Naive B cell (primary cell): ENCODE measurements at places on chromosomes 2 and 18. TPM values are rescaled to one million over a fixed set of nuclear protein-coding genes. Genes with fewer than 3 reads are reported as not detected.
A peak's percentile ranks its signal among the peaks of the same experiment; 100 is the strongest.

- H3K4me3 ChIP-seq = no peak overlapping the region
- H3K27ac ChIP-seq = no peak overlapping the region
- DNase-seq = no peak
- no peaks in the 10 kb centered on the region for H3K36me3 ChIP-seq
These were observed 10.1 kb downstream of the IL37 start for GRCh38 chr2:112920923-112921532.

DNA sequence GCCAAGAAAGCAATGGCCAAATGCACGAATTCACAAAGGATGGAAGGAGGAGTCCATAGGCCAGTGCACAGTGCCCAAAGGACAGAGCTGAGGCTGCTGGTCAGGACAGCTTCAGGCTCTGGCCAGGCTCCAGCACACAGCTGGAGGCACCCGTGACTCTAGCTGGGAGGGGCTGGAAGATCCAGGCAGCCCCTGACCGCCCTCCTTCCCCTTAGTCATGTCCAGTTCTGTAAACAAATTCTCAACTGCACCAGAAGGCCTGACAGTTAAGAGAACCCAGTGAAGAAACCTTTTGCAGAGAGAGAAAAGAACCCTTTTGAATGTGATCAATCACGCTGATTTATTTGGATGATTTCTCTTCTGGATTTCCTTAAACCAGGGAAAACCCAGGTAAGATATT lies 7.7 kb upstream of the YWHAQ start:
- DNase-seq = no peak
- no peak overlapping the region for H3K27ac ChIP-seq
- peaks cover 3% of the 10 kb centered on the region for H3K4me1 ChIP-seq
- no peak overlapping the region for H3K4me3 ChIP-seq
- peaks cover 14% of the 10 kb centered on the region for H3K27me3 ChIP-seq

DNA sequence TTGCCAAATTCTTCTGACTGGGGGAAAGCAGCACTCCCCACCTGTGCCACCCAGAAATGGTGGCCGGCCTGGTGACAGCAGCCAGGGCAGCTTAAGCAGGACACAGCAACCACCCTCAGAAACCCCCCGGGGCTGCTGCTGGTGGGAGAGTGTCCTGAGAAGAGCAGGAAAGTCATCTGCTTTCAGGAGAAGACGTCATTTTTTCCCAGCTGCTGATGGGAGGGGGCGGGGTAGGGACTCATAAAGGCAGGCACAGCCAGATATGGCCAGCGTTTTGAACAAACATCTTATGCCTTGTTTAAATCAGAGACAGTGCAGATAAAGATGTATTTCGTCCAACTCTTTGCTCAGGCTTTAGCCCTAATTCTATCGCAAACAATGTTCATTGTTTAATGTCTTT lies 139.5 kb downstream of the LRRC30 start:
- H3K27me3 ChIP-seq = peaks cover 16% of the 10 kb centered on the region
- no peak overlapping the region for H3K27ac ChIP-seq
- no peak for DNase-seq
- H3K4me3 ChIP-seq = no peak overlapping the region
- no peaks in the 10 kb centered on the region for H3K36me3 ChIP-seq

DNA sequence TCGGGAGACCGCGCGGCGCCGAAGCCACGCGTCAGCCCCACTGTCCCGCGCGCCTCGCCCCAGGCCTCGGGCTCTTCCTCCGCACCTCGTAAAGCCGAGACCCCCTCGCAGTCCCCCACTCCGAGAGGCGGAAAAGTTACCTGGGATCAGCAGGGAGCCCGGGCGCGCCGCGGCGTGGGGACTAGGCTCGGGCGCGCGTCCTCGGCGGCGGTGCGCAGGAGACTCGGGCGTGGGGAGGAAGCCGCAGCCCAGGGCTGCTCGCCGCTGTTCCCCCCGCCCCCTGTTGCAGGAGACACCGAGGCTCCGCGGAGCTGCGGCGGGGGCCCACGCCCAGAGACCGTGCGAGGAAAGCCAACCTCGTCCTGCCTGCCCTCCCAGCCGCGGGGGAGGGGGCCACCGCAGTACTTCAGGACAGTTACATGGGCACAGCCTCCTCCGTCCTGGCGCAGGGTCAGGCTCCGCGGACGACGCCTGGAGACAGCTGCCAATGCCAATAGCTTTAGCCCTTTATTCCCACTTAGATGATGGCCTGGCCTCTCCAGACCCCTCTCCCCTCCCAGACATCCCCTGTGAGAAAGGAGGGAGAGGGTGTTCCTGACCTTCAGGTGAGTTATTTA lies at the start of gene EPB41L3:
Gene EPB41L3 (minus strand): TSS at position 225 of the 617 bp plus-strand sequence. CDS start 54,814 bp downstream, outside the sequence.
- H3K36me3 ChIP-seq = no peaks in the 10 kb centered on the region
- H3K4me3 ChIP-seq = peak within 1 kb of the TSS; percentile 68
- DNase-seq = no peak
- peaks cover 57% of the 10 kb centered on the region for H3K27me3 ChIP-seq
- no peaks in the 10 kb centered on the region for H3K4me1 ChIP-seq
- H3K27ac ChIP-seq = no peak within 1 kb of the TSS

DNA sequence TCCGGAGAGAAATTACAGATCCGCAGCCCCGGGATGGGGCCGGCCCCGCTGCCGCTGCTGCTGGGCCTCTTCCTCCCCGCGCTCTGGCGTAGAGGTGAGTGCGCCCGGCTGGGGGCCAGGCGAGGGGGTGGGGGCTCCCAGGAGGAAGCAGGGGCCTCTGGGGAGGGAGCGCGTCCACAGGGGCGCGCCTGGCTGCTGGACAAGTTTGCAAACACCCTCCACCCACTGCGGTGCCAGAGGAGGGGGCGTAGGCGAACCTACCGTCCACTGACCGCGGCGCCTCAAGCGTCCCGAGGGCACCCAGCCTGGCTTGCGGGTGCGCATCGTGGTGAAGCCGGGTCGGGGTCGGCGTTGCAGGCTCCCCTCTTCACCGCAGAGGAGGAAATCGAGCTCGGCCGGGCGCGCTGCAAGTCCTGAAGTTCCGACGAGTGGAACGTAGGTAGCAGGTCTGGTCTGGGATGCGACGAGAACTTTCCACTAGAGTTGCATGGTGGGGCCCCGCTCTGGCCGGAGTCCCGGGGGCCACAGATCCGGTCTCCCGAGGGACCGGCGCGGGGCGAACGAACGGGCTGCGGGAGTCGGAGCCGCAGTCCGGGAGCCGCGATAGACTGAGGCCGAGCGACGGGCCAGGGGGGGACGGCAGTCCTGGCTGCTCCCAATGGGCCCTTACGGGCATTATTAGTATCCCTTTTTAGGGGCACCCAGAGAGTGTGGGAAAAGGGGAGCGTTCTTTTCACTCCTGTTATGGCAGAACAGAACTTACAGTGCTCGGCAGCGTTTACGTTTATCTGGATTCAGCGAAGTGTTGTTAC lies 502 bp downstream of the MERTK start:
- peak overlapping the region; percentile 73 for H3K4me3 ChIP-seq
- H3K27me3 ChIP-seq = peaks cover 48% of the 10 kb centered on the region
- H3K4me1 ChIP-seq = peaks cover 8% of the 10 kb centered on the region
- DNase-seq = peak; percentile 23

DNA sequence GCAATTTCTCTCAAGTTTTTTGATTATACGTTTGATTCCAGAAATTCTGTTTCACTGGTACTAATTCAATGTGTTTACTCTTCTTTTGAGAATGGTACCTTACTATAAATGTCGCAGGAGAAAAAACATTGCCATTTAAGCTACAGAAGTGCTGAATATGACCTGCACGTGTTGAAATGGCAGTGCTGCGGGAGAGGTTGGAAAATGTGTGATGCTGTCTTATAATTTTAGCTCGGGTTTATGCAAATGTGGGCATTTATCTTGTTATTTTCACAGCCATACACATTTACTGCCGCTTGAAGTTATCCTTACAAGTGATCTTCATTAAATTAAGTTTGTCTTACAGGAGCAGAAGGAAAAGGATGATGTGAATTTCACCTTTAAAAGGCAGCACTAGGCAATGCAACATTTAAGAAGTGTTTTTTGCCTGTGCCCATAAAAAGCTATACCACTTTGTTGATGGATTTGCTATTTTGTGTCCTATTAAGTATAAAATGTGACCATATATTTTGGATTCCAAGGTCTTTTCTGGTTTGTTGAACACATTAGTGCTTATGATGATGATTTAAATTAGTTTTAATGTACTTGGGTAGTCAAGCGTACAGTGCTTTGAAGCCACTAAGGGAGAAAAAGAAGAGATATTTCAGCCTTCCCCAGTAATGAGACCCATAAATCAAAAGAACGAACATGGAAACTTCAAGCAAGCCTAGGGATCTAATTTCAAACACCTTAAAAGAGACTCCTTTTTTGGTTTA lies 112.1 kb downstream of the LTBP1 start:
- DNase-seq = no peak
- no peaks in the 10 kb centered on the region for H3K36me3 ChIP-seq
- no peak overlapping the region for H3K4me3 ChIP-seq
- H3K4me1 ChIP-seq = no peaks in the 10 kb centered on the region
- no peak overlapping the region for H3K27ac ChIP-seq

DNA sequence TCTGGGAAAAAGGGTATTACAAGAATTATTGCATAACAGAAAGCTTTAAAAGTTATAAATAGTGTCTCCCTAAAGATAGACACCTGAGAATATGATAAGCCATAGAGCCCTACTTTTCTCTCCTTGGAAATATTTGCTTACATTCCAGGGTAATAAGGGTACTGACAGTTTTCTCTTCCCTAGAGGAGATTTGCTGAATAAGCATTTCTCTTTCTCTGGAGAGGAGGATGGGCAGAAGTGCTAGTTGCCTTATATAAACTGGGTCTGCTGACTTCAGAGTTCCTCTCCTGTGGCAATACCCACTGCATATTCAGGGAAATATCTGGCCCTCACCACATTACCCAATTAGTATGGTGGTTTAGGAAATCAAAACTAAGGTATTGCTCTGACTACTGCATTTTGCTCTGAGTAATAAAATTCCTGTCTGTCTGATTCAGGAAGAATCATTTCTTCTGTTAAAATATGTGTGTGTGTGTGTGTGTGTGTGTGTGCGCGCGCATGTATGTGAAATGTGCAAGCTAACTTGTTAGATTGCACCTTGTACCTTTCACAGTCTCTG lies 1391.3 kb downstream of the DSC3 start:
- DNase-seq = no peak
- no peaks in the 10 kb centered on the region for H3K27me3 ChIP-seq
- no peak overlapping the region for H3K27ac ChIP-seq
- no peak overlapping the region for H3K4me3 ChIP-seq

DNA sequence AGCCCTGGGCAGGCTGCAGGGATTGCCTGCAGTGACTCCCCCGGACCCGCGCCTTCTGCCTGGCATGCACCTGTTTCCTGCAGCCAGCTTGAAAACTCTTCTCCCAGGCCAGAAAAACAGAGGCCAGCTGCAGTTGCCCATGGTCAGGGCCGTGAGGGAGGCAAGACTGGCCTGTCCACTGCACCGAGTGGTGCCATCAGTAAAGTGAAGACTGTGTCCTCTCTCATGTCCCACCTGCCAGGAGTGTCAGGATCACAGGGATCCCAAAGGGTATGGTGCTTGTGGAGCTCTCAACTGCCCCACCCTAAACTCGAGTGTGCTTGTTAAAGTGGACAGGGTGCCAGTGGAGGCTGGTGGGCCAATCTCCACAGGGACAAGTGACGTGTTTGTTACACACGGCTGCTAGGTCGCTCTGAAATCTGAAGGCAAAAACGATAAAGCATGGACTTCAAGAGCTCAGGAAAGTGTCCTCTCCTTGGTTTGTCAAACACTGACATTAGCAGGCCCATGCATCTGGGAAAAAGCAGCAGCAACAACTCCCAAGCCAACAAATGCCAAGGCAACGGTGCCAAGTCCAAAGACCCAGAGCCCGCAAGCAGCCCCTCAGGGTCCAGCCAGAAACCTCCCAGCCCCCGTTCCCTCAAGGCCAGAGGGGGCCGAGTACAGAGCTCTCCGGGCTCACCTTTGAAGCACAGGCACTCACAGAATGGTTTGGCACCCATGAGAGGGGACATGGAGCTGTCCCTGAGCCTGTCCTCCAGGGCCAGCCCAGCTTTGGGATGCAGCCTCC lies 213.2 kb downstream of the HDAC4 start:
- H3K4me1 ChIP-seq = no peaks in the 10 kb centered on the region
- DNase-seq = no peak
- H3K27ac ChIP-seq = no peak overlapping the region
- peaks cover 5% of the 10 kb centered on the region for H3K36me3 ChIP-seq
- H3K4me3 ChIP-seq = no peak overlapping the region

- no peak overlapping the region for H3K27ac ChIP-seq
- no peaks in the 10 kb centered on the region for H3K36me3 ChIP-seq
- H3K4me1 ChIP-seq = no peaks in the 10 kb centered on the region
- H3K27me3 ChIP-seq = no peaks in the 10 kb centered on the region
These were observed 195.2 kb downstream of the SLC8A1 start for GRCh38 chr2:40256649-40257048.

- no peak for DNase-seq
- peaks cover 8% of the 10 kb centered on the region for H3K27me3 ChIP-seq
- no peaks in the 10 kb centered on the region for H3K4me1 ChIP-seq
- H3K27ac ChIP-seq = no peak overlapping the region
These were observed 94.6 kb upstream of the SKOR2 start for GRCh38 chr18:47346016-47346415.

- H3K36me3 ChIP-seq = no peaks in the 10 kb centered on the region
- peaks cover 21% of the 10 kb centered on the region for H3K27me3 ChIP-seq
- H3K4me1 ChIP-seq = no peaks in the 10 kb centered on the region
- H3K27ac ChIP-seq = no peak overlapping the region
These were observed 399.1 kb upstream of the SPRED2 start for GRCh38 chr2:65831509-65831908.

DNA sequence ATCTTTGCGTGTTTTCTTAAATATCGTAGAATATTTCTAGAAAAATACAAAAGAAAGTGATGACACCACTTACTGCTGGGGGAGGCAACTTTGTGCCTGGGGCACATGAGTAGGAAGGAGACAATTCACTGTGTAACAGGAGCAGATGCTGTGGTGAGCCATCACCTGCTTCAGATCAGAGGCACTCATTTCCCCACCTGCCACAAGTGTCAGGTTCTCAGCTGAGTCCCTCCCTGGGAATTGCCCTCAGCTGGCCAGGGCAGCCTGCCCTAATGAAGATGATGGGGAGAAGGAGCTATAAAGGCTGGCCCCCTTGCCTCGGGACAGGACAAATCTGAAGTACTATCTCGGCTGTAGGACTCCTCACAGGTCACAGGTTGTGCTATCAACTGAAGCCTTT lies 322.8 kb downstream of the STK39 start:
- no peaks in the 10 kb centered on the region for H3K36me3 ChIP-seq
- peaks cover 3% of the 10 kb centered on the region for H3K27me3 ChIP-seq
- no peaks in the 10 kb centered on the region for H3K4me1 ChIP-seq
- H3K27ac ChIP-seq = no peak overlapping the region
- DNase-seq = no peak

GRCh38 chr18:12770469-12771219 lies 67.8 kb downstream of the PSMG2 start:
- H3K27me3 ChIP-seq = no peaks in the 10 kb centered on the region
- no peak overlapping the region for H3K27ac ChIP-seq
- no peaks in the 10 kb centered on the region for H3K36me3 ChIP-seq
- no peaks in the 10 kb centered on the region for H3K4me1 ChIP-seq

GRCh38 chr2:62110415-62111025 lies 85.4 kb upstream of the B3GNT2 start:
- no peak overlapping the region for H3K27ac ChIP-seq
- H3K4me1 ChIP-seq = peaks cover 11% of the 10 kb centered on the region
- H3K27me3 ChIP-seq = no peaks in the 10 kb centered on the region
- no peak for DNase-seq
- no peaks in the 10 kb centered on the region for H3K36me3 ChIP-seq

Gene SALL3
- polyA plus RNA-seq = not detected

Gene EPB41L5
- 8.9 TPM for polyA plus RNA-seq
